ENCODE measurements at places on chromosomes 2 and 18.

- peak; percentile 12 for DNase-seq
Observed at GRCh38 chr2:170660409-170660808, 54.7 kb upstream of the SP5 start.

DNA sequence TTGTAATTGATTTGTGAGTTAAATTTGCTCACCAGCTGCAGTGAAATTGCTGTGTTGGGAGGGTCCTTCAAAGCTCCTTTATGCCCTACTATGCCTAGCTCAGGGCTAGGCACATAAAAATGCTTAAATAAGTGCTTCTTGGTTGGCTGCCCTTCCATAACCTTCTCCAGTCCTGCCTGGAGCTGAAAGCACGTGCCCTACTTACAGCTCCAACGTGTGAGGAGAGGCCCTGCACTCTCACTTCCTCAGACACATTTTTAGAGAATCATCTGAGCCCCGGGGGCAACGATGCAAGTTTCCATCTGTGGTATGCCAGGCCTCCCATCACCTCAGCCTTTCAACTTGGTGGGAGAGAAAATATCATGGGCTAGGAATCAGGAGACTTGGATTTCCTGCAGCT is 202.7 kb downstream of the BCL11A start:
- DNase-seq, result no peak

DNA sequence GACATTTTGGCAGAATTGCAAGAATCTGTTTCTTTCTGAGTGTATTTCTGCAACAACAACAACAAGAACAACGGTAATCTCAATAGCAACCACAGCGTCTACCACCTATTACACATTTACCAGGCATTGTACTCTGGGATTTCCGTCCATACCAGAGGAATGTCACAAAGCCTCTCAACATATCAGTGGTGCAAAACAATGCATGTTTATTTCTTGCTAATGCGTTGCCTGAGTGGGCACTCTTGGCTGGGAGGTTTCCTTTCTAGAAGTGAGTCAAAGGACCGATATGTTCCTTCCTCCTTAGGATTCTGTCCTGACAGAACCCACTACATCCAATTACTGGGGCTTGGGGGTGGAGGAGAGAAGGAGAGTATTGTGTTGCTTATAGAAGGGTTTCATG is 585.6 kb downstream of the TSN start:
- no peak for DNase-seq

DNA sequence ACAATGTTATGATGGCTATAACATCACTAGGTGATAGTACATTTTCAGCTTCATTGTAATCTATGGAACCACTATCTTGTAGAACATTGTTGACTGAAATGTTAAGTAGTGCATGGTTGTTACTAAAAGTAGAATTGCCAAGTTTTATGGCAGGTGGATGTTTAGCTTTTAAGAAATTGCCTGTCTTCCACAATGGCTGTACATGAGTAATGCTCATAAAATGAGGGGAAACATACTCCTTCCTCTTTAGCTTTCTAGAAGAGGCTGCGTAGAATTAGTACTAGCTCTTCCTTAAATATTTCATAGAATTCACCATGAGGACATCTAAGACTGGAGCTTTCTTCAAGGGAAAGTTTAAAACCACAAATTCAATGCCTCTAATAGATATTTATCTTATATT is 161.0 kb downstream of the TPGS2 start:
- no peak for DNase-seq

GRCh38 chr2:44929159-44929734 is 12.3 kb upstream of the SIX3 start:
- no peak for DNase-seq

DNA sequence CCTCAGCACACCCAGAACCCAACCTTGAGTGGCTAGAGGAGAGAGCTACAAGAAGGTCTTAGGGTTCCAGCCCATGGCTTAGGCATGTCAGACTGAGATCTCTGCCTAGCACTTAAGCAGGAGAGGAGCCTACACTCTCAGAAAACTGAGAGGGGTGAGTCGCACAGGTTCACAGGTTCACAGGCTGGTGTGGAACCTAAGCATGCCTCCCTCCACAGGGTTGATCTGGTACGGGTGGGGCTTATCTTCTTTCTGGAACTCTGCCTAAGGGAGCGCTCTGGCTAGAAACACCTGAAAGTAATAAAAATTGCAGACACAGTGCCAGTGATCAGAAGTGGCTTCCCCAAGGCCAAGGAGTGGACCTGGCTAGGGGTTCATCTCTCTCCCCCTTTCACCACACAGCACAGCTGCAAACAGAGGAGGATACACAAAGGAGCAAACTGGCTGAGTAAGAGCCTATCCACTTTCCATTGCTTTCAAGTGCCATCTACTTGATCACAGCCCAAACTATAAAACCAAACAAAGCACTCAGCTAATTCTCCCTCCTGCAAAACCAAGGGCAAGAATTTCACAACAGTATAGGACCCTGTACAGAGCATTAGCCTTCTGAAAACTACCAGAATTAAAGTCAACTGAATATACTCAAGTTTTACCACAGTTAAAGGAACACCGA is 481.9 kb upstream of the SETBP1 start:
- DNase-seq, result no peak

DNA sequence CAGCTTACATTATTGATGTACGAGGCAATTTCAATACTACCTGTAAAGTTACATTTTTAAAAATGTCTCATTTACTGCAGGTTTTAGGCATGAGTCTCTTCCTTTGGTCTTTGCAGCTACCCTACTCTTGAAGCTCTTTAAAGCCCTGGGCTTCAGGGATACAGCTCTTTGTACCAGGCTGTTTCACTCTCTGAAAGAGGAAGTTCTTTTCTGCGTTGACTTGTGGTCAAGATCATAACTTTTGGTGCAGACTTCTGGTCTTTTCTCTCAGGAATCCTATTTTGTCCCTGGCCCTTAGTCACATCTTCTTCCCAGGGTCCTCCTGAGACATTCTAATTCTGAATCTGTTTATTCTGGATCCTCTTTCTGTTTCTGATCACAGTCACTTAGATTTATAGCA is 16.6 kb upstream of the HRH4 start:
- DNase-seq, result no peak
